Immature natural killer cell (primary cell): ENCODE measurements at places on chromosomes 3 and 15.

DNA sequence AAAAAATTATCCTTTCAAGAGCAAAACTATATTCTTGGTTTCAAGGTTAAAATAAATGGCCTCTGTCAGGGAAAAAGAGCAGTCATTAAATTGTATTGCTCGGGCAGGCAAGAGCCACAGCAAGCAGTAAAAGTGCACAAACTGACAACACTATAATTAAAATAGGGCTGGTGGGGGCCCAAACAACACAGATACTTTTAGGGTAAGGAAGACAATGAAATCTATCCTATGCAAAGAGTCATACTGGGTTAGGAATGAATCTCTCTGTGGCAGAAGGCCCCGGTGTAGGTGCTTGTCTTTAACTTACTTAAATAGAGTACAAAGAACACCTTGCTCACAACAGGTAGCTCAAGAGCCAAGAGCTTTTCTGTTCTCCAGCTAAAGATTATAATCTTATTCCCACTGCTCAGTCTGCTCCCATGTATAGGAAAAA is 94.7 kb downstream of the DLG1 start:
- DNase-seq = no peak

GRCh38 chr3:125359700-125360099 is 15.4 kb downstream of the ZNF148 start:
- DNase-seq = no peak

DNA sequence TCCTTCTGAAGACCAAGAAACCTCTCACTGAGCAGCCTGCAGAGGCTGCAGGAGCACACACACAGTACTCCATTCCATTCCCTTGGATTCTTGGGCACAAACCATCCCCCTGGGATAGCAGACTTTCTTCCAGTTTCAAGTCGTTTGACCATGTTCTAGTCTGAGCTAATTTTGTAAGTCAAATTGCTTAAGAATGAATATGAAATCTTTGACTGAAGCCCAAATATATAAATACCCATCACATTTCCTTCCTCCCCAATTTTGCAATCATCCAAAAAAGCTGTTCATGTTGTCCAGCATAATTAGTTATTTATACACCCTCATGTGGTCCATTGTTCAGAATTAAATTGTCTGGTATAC is 231.2 kb upstream of the TPRG1 start:
- DNase-seq = no peak

- no peak for DNase-seq
These were observed 79.1 kb upstream of the MEF2A start for GRCh38 chr15:99486371-99487336.

- DNase-seq = no peak
These were observed 1367.0 kb downstream of the OTOL1 start for GRCh38 chr3:162863579-162863978.

DNA sequence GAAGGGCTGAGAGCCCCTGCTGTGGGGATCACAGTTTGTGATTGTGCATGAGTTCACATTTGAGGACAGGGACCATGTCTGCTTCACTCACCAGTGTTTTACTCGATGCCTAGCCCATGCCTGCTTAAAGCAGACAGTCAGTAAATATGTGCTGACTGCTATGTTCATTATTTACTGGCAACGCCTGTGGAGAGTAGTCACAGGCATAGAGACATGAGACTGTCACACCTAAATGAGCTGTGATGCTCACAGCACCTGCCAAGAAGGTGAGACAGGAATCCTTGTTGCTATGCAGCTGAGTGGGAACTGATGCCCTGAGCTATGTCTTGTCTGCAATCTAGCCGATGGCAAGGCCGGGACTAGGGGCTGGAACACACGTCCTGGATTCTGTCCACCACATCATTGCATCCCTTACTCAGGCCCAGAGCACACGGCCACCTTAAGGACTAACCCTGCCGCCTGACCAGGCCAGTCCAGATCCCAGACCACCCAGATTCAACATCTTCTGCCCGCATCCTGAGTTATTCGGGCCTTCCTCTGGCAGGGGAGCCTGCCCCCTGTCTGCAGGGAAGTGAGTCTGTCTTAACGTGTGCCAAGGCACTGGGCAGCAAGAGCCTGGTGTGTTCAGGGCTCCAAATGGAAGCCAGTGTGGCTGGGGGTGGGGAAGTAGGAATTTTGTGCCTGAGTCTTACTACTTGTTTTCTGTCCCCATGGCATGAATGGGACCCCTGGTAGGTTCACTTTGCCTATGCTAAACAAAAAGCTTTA is 44.8 kb downstream of the FGD5 start:
- DNase-seq = no peak

- DNase-seq = no peak
These were observed 7.7 kb downstream of the GALNT15 start for GRCh38 chr3:16182183-16182582.

GRCh38 chr15:63517628-63518027 is 13.2 kb downstream of the USP3 start:
- peak; percentile 36 for DNase-seq

- DNase-seq = no peak
These were observed 401.5 kb downstream of the ZBTB20 start for GRCh38 chr3:114745322-114746240.

GRCh38 chr3:189985948-189986347 is 134.7 kb downstream of the P3H2 start:
- no peak for DNase-seq

- DNase-seq = peak; percentile 69
These were observed 613 bp downstream of the ATP1B3 start for GRCh38 chr3:141876891-141877621.

GRCh38 chr3:111303760-111304159 is 232.1 kb downstream of the NECTIN3 start:
- no peak for DNase-seq

DNA sequence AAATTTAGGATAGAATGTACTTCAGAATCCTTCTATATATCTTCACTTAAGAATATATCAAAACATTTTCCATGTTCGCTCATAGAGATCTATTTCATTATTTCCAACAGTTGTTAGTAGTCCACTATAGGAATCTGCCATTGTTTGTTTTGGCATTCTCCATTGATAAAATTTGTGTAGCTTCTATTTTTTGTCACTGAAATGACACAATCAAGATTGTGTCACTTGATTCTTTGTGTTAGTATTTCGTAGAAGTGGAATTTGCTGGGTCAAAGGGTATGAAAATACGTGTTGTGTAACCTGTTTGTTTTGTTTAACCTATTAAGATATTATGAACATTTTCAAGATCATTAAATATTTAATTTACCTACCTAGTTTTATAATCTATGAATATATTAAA is 15.9 kb upstream of the GPR156 start:
- DNase-seq = no peak

- no peak for DNase-seq
These were observed 218.2 kb downstream of the DPH6 start for GRCh38 chr15:35327789-35328188.

DNA sequence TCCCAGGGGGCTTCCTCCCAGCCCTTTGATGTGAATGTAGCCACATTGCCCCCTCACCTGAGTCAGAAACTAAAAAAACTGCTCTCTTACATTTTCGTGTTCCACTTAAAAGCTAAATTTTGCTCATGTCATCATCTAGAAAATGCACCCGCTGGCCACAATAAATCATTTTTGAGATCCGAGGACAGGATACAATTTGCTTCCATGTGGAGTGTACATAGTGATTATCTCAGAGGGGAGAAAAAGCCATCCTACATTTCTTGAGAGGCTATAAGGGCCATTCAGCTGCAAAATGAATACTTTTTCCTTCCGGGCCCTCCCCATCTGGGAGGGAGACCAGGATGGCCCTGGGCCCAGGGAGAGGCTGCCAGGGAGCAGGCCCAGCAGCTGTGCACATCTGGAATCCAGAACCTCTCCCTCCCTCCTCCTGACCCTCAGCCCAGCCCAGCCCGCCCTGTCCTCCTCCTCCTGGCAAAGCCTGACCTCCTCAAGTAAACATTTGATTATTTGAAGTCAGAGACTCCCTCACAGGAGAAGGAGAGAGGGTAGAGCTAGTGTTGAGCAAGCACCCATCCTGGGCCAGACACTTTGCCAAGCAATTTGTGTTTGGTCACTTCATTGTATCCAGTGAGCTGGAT is 59.1 kb downstream of the CORO2B start:
- no peak for DNase-seq

GRCh38 chr3:61848885-61849284 is 287.5 kb downstream of the PTPRG start:
- DNase-seq = no peak

- DNase-seq = peak; percentile 27
These were observed 3.3 kb downstream of the SCAMP2 start for GRCh38 chr15:74869726-74870407.

GRCh38 chr15:41535544-41535943 is 8.5 kb downstream of the RPAP1 start:
- no peak for DNase-seq

DNA sequence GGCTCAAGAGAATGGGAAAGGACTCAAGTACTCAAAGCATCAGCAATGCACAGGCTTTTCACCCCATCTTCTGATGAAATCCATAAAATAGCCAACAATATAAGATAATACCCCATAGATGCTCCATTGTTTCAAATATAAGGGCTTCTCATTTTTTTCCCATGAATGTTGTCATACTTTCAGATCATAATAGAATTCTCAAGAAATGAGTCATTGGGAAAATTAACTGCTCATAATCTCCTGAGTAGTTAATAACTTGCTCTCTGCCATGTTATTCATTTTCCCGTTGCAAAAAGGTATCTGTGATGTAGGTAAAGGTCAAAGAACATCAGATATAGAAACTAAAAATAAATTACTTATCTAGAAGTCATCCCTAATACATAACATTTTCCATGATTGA is 121.9 kb downstream of the NSUN3 start:
- no peak for DNase-seq

- DNase-seq = no peak
These were observed 3.9 kb upstream of the PXYLP1 start for GRCh38 chr3:141227752-141228151.

GRCh38 chr15:74392451-74392830 is 25.0 kb upstream of the CYP11A1 start:
- DNase-seq = no peak

- no peak for DNase-seq
These were observed 35.3 kb upstream of the TUBGCP5 start for GRCh38 chr15:23074684-23075083.

DNA sequence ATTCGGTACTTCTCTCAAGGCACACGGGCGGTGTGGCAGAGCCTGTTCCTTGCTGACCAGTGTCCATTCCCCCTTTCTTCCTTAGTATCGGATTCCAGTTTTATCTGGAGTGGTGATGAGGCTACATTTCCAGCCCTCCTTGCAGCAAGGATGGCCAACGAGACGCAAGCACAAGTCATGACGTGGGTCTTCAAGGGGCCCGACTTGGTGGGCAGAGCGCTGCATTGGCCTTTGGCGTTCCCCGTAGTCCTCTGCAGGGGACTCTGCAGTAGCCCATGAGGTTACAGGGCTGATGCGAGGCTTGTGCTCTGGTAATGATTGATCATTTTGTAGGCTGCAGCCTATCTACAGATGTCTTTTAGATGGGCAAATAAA is 194.5 kb downstream of the OPA1 start:
- DNase-seq = no peak

DNA sequence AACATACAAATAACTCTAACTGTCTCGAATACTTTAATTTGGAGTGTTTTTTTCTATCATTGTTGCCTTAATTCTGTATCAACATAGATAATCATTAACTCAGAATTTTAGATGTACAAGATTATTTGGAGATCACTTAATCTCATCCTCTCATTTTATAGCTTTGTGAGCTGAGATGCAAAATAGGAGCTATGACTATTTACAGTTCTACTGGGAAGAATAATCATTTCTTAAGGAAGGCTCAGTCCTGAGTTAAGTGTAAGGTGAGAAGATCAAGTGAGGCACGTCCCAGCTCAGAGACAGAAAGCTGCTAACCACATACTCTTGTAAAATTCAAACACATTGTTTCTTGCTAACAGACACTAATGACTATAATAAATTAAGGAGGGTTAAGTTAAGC is 66.2 kb downstream of the CCDC54 start:
- no peak for DNase-seq

GRCh38 chr15:67082007-67082536 is 16.7 kb downstream of the SMAD3 start:
- peak; percentile 44 for DNase-seq

DNA sequence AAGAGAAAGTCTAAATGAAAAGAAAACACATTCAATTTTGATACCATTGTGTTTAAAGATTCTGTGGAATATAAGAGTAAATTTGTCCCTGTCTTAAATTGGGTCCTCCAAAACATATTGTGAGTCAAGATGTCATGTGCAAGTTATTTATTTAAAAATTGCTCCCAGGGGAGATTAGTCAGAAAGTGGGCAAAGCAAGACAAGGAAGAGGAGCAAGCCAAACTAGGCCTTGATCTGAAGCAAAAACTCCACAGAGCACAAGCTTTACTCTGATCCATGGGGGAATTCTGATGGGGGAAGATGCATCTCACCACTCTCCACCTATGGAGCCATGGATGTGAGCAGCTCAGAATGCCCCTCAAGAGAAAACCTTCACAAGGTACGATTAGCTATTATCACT is 342.8 kb upstream of the IL12A start:
- DNase-seq = no peak

- no peak for DNase-seq
These were observed 43.5 kb upstream of the RAF1 start for GRCh38 chr3:12707449-12707848.

- DNase-seq = no peak
These were observed 53.4 kb upstream of the SNRPN start for GRCh38 chr15:24901409-24901808.

- DNase-seq = no peak
These were observed 161.2 kb downstream of the ALCAM start for GRCh38 chr3:105527949-105528348.

GRCh38 chr3:64384561-64384960 is 159.3 kb upstream of the PRICKLE2 start:
- no peak for DNase-seq

- DNase-seq = peak; percentile 65
These were observed 80.4 kb upstream of the XCR1 start for GRCh38 chr3:46107682-46108081.

DNA sequence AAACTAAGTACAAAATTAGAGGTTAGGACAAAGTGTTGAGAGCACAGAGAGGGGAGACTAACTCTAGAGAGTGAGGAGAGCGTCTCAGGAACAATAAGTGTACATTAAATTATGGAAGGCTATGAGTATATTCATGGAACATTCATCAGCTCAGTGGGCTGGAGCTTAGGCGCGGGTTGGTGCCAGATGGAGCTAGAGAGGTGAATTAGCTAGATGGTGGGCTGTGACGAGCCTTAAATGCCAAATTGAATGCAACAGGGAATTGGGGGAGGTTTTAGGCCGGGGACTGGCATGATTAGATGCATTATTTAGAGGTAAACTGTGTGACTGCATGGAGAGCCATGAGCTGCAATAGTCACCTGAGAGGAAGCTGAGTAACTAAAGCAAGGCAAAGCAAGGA is 97.1 kb downstream of the TMEM108 start:
- no peak for DNase-seq
